CD8-positive, alpha-beta memory T cell (primary cell): ENCODE measurements at places on chromosomes 12 and 14.

- H3K27ac ChIP-seq = no peak overlapping the region
- no peak overlapping the region for H3K4me3 ChIP-seq
- DNase-seq = no peak
- no peaks in the 10 kb centered on the region for H3K4me1 ChIP-seq
- no peaks in the 10 kb centered on the region for H3K27me3 ChIP-seq
Measured at GRCh38 chr12:80101126-80101525, 1.8 kb downstream of the OTOGL start.

- H3K4me1 ChIP-seq = no peaks in the 10 kb centered on the region
- H3K36me3 ChIP-seq = peaks cover 11% of the 10 kb centered on the region
- no peak for DNase-seq
- no peak overlapping the region for H3K27ac ChIP-seq
Measured at GRCh38 chr12:132517740-132518100, 27.8 kb downstream of the FBRSL1 start.

DNA sequence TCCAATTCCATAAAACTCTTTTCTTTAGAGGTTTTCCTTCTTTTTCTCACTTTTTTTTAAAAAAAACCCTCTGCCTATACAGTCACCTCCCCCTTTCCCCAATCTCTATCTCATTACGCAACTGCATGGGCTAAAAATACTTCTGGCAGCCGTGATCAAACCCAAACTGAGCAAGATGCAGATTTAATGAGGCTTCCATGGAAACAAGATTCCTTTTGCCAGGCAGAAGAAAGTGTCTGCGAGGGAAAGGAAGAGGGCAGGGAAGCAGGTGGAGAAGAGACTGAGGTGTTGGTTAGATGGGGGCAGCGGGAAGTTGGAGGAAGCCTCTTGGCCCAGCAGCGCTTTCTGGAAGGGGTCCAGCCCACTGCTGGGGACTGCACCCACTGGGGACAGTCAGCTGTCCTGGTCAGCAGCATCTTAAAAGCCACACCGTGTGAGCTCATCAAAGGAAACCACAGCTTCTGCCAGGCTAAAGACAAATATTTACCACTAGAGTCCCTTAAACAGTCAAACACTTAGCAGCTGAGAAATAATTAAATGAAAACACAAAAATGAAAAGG lies 90.4 kb downstream of the SLC8A3 start:
- H3K36me3 ChIP-seq = no peaks in the 10 kb centered on the region
- H3K4me1 ChIP-seq = no peaks in the 10 kb centered on the region
- peaks cover 4% of the 10 kb centered on the region for H3K27me3 ChIP-seq
- H3K4me3 ChIP-seq = no peak overlapping the region
- no peak for DNase-seq
- H3K27ac ChIP-seq = no peak overlapping the region

- DNase-seq = no peak
Measured at GRCh38 chr14:64518229-64518628, 13.7 kb downstream of the ZBTB1 start.

DNA sequence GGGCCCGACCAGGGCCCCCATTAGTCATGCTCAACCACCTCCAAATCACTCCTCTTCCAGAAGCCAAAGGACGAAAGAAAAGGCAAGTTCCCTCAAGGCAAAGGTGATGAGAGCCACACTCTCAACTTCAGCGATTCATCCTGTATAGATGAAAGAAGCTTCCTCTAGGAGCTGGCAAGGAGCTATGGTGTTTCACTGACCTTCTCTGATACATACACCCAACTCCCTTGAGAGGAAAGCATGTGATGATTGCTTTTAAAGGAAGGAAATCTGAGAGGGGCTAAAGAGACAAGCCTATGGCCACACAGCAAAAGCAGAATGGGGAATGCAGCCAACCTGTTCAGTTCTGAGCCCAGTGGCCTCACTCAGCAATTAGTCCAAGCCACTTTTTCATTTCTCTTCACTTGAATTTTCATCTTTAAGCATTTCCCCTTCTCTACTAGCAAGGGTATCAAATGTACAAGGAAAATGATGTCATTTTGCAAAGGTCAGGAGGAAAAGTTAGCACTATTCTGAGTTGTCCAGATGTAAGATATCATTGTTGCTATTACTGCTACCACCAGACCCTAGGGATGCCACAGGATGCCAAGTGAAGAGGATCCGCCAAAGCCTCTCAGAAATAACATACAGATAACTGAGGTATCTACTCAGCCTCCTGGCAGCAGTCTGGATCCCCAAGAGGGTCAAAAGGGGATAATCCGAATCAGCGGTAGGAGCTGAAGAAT lies 82.5 kb downstream of the MAP3K9 start:
- H3K4me1 ChIP-seq = no peaks in the 10 kb centered on the region
- H3K27ac ChIP-seq = no peak overlapping the region
- no peak overlapping the region for H3K4me3 ChIP-seq
- DNase-seq = no peak
- no peaks in the 10 kb centered on the region for H3K27me3 ChIP-seq

DNA sequence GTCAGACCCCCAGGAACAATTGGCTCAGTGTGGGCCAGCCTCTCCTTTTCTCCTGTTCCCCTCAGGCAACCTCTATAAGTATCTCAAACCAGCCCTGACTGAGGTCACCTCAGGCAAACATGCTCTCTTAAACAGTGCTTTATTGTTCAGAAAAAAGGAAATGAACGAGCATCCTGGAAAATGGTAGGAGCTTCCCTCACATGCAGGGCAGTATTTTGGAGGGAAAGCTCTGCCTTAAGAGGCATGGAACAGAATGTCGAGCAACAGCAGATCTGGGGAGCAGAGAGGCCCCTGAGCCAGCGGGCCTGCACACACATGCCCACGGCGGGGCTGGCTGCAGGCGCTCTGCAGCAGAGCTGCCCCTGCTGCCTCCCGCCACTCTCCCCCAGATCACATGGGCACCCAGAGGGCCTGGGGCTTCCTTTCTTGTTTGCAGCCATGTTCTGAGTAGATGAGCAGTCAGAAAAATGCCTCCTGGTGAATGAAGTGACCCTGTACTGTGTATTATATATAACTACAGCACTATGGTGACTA lies 42.0 kb downstream of the MOK start:
- no peak for DNase-seq
- H3K27me3 ChIP-seq = no peaks in the 10 kb centered on the region
- H3K36me3 ChIP-seq = no peaks in the 10 kb centered on the region
- no peaks in the 10 kb centered on the region for H3K4me1 ChIP-seq
- H3K27ac ChIP-seq = no peak overlapping the region
- no peak overlapping the region for H3K4me3 ChIP-seq

DNA sequence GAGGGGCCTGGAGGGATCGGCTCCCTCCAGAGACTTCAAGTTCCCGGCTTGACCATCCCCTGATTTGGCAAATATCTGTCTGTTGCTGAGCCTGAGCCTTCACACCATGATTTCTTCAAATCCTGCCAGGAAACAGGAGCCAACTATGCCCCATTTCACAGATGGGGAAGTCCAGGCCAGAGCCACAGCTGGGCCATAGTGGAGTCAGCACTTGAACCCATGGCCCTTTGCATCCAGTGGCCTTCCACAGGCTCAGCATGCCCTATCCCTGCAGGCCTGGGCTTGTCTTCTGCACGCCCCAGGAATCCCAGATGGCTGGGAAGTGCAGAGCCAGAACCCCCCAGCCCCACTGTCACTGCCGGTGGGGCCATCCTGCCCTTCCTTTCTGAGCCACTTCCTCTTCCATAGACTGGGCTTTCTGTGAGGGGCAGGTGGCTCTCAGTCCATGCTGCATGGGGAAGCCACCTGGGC lies 44.9 kb downstream of the CYP46A1 start:
- no peaks in the 10 kb centered on the region for H3K36me3 ChIP-seq
- no peak overlapping the region for H3K27ac ChIP-seq
- H3K27me3 ChIP-seq = no peaks in the 10 kb centered on the region
- no peak overlapping the region for H3K4me3 ChIP-seq

GRCh38 chr12:115102450-115102849 lies 418.5 kb upstream of the TBX3 start:
- no peak overlapping the region for H3K27ac ChIP-seq
- no peak for DNase-seq
- no peaks in the 10 kb centered on the region for H3K27me3 ChIP-seq
- H3K4me1 ChIP-seq = no peaks in the 10 kb centered on the region
- H3K4me3 ChIP-seq = no peak overlapping the region

- no peak overlapping the region for H3K27ac ChIP-seq
- no peak for DNase-seq
- H3K4me3 ChIP-seq = no peak overlapping the region
- H3K27me3 ChIP-seq = no peaks in the 10 kb centered on the region
- no peaks in the 10 kb centered on the region for H3K36me3 ChIP-seq
- no peaks in the 10 kb centered on the region for H3K4me1 ChIP-seq
Measured at GRCh38 chr12:45654002-45654665, 75.4 kb upstream of the ARID2 start.

GRCh38 chr14:36402867-36403266 lies 82.4 kb upstream of the MBIP start:
- no peaks in the 10 kb centered on the region for H3K4me1 ChIP-seq
- no peak overlapping the region for H3K27ac ChIP-seq
- no peak overlapping the region for H3K4me3 ChIP-seq
- no peaks in the 10 kb centered on the region for H3K36me3 ChIP-seq
- DNase-seq = no peak
- no peaks in the 10 kb centered on the region for H3K27me3 ChIP-seq

DNA sequence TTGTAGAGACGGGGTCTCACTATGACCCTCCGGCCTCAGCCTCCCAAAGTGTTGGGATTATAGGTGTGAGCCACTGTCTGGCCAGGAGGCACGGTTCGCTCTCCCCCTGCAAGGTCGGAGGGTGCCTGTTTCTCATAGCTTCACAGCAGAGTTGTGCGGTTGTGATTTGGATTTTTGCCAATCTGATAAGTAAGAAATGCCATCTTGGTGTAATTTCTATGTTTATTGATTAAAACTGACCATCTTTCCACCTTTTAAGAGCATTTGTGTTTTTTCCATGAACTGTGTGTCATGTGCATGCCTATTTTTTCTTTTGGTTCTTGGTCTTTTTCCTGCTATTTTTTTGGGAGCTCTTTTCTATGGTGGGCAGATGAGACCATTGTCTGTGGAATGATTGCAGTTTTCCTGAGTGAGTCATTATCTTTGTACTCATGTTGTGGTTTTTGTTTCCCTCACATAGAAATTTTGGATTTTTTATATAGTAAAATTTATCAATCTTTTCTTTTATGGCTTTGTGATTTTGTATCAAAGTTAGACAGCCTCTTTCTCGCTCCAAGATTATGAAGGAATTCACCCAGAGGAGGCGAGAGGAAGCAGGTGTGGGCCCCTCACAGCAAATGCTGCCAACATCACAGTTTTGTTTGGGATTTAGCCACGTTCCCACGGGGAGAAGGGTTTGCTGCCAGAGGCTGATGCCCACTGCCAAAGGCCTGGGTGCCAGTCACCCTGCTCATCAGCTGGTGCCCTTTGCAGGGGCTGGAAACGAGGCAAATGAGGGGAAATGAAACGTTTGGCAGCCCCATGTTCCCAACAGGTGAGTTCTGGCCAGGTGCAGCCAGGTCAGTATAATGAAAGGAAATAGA lies 47.2 kb downstream of the RFX4 start:
- no peaks in the 10 kb centered on the region for H3K27me3 ChIP-seq
- no peak overlapping the region for H3K27ac ChIP-seq
- no peaks in the 10 kb centered on the region for H3K4me1 ChIP-seq
- no peak for DNase-seq

GRCh38 chr12:107385509-107385908 lies 292.2 kb upstream of the CRY1 start:
- no peak overlapping the region for H3K27ac ChIP-seq
- no peaks in the 10 kb centered on the region for H3K36me3 ChIP-seq
- peaks cover 24% of the 10 kb centered on the region for H3K4me1 ChIP-seq
- DNase-seq = no peak
- no peaks in the 10 kb centered on the region for H3K27me3 ChIP-seq

- peaks cover 4% of the 10 kb centered on the region for H3K27me3 ChIP-seq
- H3K4me1 ChIP-seq = no peaks in the 10 kb centered on the region
- no peaks in the 10 kb centered on the region for H3K36me3 ChIP-seq
- H3K27ac ChIP-seq = no peak overlapping the region
Measured at GRCh38 chr14:106837870-106838269, 1311.5 kb downstream of the TMEM121 start.
